Activated naive CD4-positive, alpha-beta T cell treated with anti-CD3 and anti-CD28 coated beads, Interleukin-2, amount 10 ng/mL, durations not matched to agents 5 hours and 36 hours (primary cell): ENCODE measurements at places on chromosomes 4 and X. TPM values are rescaled to one million over a fixed set of nuclear protein-coding genes. Genes with fewer than 3 reads are reported as not detected.

The PRRG3 gene
- not detected for total RNA-seq

The ELF4 gene
- total RNA-seq, result 36.7 TPM

The PNCK gene
- total RNA-seq, result 0.87 TPM

The XAGE2 gene
- not detected for total RNA-seq

The SPP1 gene
- not detected for total RNA-seq

The TBL1X gene
- 28.9 TPM for total RNA-seq

The AFF2 gene
- total RNA-seq, result 1.6 TPM

The STAP1 gene
- 18.5 TPM for total RNA-seq

The PDLIM3 gene
- total RNA-seq, result not detected

The TMEM271 gene
- not detected for total RNA-seq

The FNIP2 gene
- total RNA-seq, result 16.0 TPM

The GYPE gene
- total RNA-seq, result 0.36 TPM

The MAGEC2 gene
- not detected for total RNA-seq

The PHKA2 gene
- 25.9 TPM for total RNA-seq

The GRPR gene
- 0.14 TPM for total RNA-seq

The SCML1 gene
- 6.3 TPM for total RNA-seq

The ENOPH1 gene
- total RNA-seq, result 34.9 TPM

The CCDC110 gene
- total RNA-seq, result not detected

The NHS gene
- 1.5 TPM for total RNA-seq

The GATB gene
- total RNA-seq, result 16.0 TPM

The RHOXF2B gene
- total RNA-seq, result not detected

The ZNF157 gene
- total RNA-seq, result 0.48 TPM

The FAM9C gene
- total RNA-seq, result not detected

The TCEAL7 gene
- total RNA-seq, result not detected

The ARHGEF6 gene
- total RNA-seq, result 90.6 TPM

The SPATA18 gene
- 0.31 TPM for total RNA-seq

The CT45A2 gene
- total RNA-seq, result not detected

The LINC00632 gene
- 22.5 TPM for total RNA-seq

The H2BW2 gene
- not detected for total RNA-seq

The SULT1E1 gene
- not detected for total RNA-seq

The MMRN1 gene
- total RNA-seq, result 1.1 TPM

The ENPEP gene
- total RNA-seq, result not detected

The BGN gene
- total RNA-seq, result not detected

The AREG gene
- total RNA-seq, result 0.24 TPM

The BRS3 gene
- not detected for total RNA-seq

The NEUROG2 gene
- not detected for total RNA-seq

The RTL9 gene
- not detected for total RNA-seq

The SCARB2 gene
- total RNA-seq, result 12.2 TPM

The PARM1 gene
- total RNA-seq, result 0.08 TPM

The PAGE2 gene
- not detected for total RNA-seq

The TMPRSS11D gene
- total RNA-seq, result not detected

The CACNA1F gene
- 0.91 TPM for total RNA-seq

The TRIML2 gene
- not detected for total RNA-seq
